ENCODE measurements at places on chromosomes 13 and 19.
A peak's percentile ranks its signal among the peaks of the same experiment; 100 is the strongest.

DNA sequence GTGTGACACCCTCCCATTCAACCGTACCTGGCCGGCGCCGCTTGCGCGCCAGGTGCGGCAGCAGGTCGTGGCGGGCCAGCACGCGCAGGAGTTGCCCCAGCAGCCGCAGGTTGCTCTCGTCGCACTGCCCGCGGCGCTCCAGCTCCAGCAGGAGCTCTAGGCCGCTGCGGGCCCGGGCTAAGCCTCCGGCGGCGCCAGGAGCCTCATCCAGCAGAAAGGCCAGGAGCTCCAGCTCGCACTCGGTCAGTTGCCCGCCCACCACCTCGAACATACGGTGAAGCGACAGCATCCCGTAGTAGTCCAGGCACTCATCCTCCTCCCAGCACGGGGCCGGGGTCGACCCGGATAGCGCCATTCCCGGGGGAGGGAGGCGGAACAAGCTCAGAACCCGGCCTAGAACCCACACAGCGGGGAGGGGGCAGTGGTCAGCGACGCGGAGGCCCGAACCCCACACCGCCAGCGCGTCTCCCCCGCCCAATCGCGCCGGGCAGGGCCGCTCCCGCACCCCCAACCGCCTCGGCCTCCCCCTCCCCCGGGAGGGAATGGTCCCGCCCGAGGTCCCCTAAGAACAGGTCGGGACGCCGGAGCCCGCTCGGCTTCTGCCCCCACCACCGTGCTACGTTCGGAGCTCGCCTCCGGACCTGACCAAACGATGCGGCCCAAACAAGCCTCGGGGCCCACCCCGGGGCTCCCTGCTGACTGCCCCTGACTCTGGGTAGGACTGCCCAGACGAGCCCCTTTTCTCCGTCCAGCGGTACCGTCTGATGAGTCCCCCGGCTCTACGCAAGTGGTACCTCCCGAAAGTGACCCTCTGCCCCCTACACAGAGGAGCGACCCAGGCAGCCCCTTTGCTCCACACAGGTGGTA, 591 bp downstream of the DEDD2 start:
- DNase-seq, result no peak

- no peak for DNase-seq
Observed at GRCh38 chr13:29105779-29106178, 285.6 kb downstream of the MTUS2 start.

GRCh38 chr19:52200044-52200443, 10.2 kb downstream of the PPP2R1A start:
- DNase-seq, result no peak

DNA sequence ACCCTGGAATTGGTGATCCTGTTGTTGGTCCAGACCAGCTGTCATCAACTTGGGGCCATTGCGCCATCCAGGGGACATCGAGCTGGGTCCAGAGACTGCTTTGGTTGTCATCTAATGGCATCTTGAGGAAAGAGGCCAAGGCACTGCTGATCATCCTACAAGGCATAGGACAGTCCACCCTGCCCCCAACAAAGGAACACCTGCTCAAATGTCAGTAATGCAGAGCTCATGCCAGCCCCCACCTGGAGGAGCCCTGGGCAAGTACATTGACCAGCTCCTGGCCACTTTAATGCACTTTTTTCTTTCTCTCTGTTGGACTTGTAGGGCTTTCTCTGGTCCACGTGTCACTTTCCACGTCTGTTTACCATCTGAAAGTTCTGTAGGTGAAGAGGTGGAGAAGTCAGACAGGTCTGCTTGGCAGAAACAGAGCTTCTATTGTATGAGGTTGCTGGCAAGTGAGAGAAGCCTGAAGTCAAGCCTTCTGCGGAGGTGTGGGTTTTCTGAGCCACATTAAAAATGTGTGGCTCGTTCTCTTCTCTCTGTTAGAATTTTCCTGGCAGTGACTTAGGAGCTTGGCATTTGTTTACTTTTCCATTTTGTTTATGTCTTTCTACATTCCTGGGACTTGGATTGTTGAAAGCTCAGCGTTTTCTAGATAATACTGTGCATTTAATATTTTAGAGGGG, 124.0 kb upstream of the RNF113B start:
- DNase-seq, result no peak

DNA sequence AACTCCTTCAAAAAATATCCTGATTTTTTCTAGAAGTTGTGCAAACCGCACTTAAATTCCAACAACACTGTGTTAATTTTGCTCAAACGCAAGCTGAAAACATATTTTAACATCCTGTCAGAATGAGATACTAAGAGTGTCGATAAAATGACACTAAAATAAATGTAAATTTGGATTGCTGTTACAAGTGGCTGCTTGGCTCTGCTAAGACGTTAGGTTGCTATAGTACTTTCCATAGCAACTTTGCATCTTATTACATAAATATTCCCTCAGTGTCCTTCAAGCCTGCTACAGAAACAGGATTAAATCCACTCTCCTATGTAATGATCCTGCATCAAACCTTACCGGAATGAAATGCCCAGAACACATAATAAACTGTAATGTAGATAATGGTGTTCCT, 292.1 kb downstream of the DNAJC15 start:
- DNase-seq, result no peak

DNA sequence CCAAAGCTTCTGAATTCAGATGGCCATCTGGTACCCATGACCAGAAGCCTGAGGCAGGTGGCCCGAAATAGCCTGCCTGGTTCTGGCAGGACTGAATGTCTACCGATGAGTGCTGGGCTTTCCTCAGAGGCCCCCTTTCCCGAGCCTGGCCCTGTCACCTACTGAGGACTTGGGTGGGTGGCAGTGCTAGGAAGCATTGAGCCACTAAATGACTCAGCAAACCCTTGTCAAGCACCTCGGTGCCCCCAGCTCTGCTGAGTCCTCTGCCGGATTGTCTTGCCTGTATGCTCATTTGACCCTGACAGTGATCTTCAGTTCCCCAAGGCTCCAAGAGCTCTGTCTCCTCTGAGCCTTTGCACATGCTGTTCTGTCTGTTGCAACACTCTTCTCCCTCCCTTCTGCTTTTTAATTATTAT, 17.9 kb downstream of the PPP1R37 start:
- DNase-seq, result no peak

DNA sequence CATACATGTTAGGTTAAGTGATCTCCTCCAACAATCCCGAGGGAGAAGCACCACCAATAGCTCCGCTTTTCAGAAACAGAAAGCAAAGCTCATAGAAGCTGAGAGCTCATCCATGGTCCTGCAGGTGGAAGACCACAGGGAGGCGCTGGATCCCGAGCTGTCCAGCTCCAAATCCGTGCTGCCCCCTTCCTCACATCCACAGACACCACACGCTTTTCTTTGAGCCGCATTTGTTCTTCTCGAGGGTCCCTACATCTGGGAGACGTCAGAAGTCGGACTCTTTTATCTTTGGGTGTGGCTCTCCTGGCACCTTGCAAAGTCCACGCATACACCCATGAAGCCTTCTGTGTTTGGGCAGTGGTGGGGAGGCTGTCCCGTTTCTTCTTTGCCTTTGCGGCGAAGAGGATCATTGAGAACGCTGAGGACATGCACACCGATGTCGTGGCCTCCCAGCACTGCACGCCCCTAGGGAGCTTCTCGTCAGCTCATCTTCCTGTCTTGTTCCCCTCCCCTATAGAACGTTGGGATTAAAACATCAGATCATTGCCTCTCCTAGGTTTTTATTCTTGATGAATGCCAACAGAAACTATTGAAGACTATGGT, 184.8 kb downstream of the TEX29 start:
- no peak for DNase-seq

DNA sequence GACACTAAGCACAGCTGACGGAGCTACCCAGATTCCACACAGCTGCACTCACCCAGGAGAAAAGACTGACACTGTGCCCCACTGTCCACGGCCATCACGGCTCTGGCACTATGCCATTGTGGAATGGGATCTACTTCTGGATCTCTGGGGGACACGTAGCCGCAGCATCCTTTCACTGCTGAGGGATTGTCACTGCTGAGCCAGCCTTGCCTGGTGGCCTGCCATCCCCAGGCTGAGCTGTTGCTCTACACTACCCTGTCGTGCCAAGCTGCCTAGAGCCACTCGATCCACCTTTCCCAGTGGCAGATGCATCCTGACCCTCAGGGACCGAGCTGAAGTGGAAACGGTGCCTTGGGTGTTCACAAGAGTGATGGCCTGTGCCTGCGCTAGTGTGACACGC, 5.0 kb upstream of the LILRB5 start:
- DNase-seq, result no peak

DNA sequence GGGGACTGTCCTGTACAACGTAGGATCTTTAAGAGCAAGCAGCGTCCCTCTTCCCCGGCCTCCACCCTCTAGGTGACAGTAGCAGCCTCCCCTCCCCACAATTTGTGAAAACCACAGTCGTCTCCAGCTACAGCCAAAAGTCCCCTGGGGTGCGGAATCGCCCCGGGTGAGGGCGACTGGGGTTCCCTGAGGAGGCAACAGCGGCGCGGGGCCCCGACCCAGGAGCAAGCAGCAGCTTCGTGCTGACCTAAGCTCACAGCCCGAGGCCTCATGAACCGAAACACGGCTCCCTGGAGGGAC, 322 bp downstream of the ZNF558 start:
- DNase-seq, result no peak

- no peak for DNase-seq
Observed at GRCh38 chr19:50486823-50487515, 10.3 kb upstream of the GARIN5A start.

GRCh38 chr19:18300930-18301717, 19.7 kb upstream of the JUND start:
- no peak for DNase-seq

DNA sequence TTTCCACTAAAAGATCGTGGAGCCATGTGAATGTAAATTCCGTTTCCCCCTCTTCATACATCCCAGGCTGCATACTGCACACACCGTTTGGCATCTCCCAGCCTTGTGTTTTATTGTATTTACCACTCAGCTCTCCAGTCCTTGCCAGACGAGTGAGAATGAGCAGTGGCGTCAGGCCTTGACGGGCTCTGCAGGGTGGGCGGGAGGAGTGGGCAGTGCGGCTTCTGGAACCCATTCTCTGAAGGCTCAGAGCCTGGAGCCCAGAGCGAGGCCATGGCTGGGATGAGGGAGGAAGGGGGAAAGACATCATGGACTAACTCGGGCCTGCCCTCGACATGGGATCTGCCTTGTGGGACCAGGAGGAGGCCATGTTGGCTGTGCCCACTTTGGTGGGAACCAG, 25.1 kb downstream of the BICRA start:
- DNase-seq, result no peak

- DNase-seq, result no peak
Observed at GRCh38 chr13:35512271-35512920, 35.9 kb upstream of the MAB21L1 start.

GRCh38 chr19:15248648-15249527, 16.6 kb upstream of the EPHX3 start:
- DNase-seq, result no peak

DNA sequence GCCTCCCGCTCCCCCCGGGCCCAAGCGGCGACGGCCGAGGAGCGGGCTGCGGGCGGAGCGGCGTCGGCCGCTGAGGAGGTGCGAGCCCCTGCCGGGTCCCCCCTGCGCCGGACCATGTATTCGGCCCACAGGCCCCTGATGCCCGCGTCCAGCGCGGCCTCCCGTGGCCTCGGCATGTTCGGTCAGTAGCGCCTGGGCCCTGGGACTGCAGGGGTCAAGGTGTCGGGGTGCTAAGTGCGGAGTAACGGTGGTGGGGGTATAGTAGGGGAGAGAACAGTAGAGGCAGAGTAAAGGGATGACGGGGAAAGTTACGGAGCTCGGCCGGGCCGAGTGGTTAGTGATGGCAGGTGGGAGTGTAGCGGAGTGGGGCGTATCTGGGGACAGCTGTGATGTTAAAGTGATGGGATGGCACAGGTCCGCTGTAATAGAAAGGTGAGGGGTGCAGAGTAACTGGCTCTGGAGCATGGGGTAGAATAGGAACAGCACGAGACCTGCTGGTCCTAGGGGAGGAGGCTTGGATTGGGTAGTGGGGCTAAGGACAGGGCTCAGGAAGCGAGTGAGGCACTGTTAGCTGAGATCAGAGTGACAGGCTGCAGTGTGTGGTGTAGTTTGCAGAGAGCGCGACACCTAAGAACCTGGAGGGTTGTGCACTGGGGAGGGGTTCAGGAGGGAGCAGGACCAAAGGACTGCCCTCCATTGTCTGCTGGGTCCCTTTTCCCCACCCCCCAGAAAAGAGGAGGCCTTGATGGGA, 15.7 kb downstream of the CIC start:
- DNase-seq, result no peak

DNA sequence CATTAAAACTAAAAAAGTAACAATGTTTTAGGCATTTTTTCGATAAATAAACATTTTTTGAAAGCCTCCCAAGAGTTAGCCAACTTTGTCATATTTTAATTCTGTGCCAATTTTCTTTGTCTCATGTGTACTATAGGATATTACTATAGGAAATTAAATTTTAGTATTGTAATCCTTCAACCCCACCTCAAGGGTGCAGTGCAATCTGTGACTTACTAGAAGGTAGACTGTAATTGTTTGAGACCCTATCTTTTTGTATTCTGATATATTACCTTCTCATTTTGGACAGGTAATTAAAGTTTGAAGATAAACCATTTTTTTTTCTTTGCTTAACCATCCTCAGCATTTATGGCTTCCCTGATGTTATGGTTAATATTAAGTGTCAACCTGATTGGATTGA, 457.8 kb downstream of the PCDH20 start:
- DNase-seq, result no peak

DNA sequence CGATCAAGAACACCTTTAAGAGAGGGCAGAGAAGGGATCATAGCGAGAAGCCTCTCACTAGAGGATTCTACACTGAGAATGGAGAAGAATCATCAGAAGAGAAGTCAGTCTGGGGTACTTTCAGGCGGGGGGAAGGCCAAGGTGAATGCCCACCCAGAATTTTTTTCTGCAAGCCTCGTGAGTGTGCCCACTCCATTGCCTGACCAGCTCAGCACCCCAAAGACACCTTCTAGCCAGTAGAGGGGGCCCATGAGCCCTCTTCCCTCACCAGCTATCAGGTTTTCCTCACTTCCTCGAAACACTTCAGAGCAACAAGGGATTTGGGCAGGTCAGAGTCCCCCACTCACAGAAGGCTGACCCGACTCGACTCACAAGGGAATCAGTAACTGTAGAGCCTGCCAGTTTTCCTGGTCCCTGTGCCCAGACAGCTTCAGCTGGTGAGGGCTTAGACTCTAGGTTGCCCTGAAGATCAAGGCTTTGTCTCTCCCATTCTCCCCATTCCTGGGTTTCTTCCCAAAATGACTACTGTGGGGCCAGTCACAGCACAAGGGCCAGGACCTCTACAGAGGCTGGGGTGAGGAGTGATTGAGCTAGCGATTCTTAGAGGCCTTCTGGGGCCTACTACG, 18.4 kb downstream of the NLRP13 start:
- no peak for DNase-seq

- DNase-seq, result no peak
Observed at GRCh38 chr19:48907671-48908070, 7.6 kb downstream of the NUCB1 start.

GRCh38 chr13:33610438-33611120, 207.4 kb upstream of the RFC3 start:
- DNase-seq, result peak; percentile 36

DNA sequence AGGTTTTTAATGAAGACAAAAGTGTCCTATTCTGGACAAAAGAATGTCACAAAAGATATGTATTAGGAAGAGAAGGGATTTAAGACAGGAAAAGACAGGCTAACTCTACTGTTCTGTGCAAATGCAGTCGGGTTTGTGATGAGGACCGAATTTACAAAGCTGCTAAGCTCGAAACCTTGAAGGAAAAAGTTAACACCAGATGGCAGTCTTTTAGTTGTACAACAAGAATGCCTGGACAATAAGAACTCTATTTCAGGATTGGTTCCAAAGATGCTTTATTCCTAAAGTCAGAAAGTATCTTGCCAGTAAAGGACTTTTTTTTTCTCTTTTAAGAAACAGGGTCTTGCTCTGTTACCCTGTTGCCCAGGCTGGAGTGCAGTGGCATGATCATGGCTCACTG, 51.1 kb downstream of the HS6ST3 start:
- DNase-seq, result no peak
